ENCODE measurements at places on chromosomes 2 and 18.

DNA sequence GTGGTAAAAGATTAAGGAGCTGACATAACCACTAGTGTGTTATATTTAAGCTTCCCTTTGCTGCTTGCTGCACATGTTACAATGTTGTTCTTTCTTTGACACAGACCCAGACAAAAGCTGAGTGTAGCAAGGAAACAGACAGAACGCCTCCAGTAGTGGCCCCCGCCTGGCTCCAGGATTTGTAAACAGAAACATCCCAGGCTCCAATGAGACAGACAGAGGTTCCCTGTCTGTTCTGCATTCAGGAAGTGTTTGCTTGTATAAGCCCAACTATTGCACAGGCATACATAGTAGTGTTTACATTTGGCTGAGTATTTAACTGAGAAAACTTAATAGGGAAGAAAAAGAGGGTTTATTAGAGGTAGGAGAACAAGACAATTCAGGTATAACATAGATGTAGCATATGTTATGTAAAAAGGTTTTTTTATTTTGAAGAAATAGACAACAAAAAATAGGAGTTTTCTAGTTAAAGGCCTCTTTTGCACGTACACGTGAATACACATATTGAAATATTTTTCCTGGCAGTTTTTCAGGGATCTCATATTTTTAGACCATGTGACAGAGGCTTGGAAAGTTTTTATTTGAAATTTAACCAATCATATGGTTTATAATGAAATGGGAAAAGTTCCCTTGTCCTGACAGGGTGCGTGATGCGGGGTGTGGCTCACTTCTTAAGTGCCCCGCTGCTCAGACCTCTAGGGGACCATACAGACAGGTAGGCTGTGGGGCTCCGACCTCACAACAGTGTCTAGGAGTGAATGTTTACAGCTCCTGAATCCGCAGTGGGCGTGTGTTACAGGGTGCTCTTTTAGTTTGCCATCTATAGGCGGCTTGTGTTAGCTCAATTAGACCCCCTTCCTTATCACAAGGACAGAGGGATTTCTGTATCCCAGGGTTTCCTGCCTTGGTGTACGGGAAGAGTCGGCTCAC is 118.4 kb downstream of the BMPR2 start:
- DNase-seq, result no peak

DNA sequence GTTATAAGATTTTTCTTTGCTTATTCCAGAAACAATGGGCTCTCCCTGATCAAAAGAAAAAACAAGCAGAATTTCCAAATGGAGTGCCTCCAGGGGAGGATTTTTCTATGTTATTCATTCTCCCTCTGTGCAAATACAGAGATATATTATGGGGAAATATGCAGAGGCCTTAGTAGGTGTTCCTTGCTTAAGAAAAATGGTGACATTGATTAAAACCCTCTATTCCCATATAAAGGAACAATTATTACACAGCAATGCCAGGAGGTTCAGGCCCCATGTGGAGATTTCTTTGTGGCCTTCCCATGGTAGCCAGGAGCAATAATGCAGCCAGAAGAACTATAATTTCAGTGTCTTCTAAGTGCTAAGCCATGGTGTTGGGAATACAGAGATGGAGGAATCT is 255.9 kb upstream of the CXCR4 start:
- no peak for DNase-seq

DNA sequence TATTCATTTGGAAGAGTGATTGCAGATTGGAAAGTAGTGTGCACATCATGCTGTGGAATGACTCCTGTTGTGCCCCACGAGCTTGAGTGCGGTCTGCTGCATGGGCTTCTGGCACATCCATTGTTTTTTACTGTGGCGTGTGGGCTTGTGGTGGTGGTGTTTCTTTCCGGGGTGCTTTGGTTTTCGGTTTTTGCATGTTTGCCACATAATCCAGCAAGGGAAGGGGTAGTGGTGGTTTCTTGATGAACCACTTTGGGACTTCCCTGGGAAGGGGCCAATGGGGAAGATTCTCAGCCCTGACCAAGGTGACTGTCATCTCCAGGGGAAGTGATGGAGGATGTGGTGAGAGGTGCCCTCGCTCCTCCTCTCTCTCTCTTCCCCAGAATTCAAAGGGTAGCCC is 57.0 kb downstream of the COA5 start:
- no peak for DNase-seq

DNA sequence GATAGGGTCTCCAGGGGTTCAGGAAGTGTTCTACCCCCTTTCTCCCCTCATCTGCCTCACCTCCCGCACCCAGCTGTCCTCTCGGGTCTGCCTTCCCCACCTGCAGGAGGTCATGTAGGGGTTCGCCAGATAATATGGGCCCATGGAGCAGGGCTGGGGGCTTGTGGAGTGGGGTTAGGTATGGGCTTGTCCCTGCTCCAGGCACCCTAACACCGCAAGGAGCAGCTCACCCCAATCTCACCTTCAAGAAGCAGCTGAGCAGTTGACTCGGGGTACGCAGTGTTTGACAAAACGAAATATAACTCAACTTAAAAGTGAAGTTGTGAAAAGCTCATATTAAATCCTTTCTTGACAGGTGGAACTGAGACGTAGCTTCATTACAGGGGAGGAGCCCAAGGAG is 99.6 kb downstream of the CTIF start:
- no peak for DNase-seq

DNA sequence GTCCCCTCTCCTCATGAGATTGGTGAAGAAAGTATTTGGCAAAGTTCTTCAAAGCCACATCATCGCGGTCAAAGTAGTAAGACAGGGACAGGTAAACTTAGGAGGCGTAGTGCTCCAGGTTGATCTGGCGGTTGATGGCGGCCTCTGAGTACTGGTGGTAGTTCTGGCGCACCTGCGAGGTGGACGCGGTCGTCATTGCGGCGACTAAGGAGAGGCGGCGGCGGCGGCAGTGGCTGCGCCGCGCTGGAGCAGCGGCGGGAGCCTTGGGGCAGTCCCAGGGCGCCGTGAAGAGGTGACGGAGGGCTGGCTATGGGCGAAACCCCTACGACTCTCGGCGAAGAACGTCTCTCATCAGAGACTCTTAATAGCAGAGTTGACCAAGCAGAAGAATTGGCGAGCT is 107.2 kb upstream of the UBE2E3 start:
- DNase-seq, result no peak

GRCh38 chr2:199739413-199740110 is 111.4 kb downstream of the FTCDNL1 start:
- DNase-seq, result peak; percentile 87

- no peak for DNase-seq
Measured at GRCh38 chr18:52313213-52313612, 26.8 kb upstream of the DCC start.

GRCh38 chr2:211367293-211367692 is 810.9 kb downstream of the CPS1 start:
- DNase-seq, result no peak

GRCh38 chr18:59271606-59272220 is 1.5 kb downstream of the RAX start:
- no peak for DNase-seq

- DNase-seq, result no peak
Measured at GRCh38 chr2:230668184-230668938, 44.3 kb upstream of the CAB39 start.

DNA sequence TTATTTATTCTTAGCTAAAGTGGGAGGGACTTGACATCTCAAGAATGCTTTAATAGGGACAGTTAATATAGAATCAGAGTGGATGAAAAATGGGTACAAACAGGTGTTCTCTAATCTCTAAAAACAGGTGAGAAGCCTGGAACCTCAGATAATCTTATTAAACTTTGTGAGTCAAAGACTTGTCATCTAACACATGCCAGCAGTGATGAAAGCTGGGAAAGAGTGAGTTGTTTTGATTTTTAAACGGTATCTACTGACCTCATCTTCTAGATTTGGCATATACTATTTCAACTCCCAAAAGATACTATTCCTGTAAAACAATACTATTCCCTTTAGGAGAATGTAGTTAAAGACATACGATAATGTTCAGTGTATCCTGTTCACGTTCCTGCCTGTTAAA is 103.4 kb downstream of the CCDC141 start:
- no peak for DNase-seq

GRCh38 chr2:41622301-41622700 is 425.5 kb upstream of the PKDCC start:
- no peak for DNase-seq

DNA sequence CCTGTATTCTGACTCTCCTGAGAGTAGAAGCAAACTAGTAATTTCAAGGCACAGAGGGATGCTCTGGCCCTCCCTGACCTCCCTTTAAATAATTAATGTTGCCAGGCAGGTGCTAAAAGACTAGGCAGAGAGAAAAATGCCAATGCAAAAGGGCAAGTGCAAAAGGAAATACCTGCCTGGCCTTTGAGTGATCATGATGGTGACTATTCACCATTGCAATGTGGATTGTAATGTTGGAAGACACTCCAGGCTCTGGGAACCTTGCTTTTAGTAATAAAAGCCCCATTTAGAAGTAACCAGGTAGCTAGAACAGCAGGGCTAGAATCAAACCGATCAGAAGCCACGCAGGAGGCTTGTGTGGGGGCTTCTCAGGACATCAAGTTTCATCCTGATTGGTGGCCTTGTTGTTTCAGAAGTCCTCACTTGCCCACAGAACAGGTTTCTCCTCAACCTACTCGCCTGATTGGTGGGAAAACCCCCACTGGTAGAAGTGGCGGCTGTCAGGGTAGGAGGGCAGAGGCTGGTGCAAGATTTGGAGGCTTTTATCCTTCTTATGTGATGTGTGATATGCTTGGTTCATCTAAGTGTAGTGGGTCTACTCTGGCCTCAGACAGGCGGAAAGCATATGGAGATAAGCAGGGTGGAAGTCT is 16.0 kb upstream of the CHRNA1 start:
- DNase-seq, result no peak

GRCh38 chr2:70979180-70979488 is 704 bp downstream of the ANKRD53 start:
- DNase-seq, result no peak

GRCh38 chr18:79404567-79404910 is 8.8 kb downstream of the NFATC1 start:
- no peak for DNase-seq

GRCh38 chr18:58803978-58804377 is 60.7 kb upstream of the ZNF532 start:
- DNase-seq, result no peak

GRCh38 chr18:42838546-42839145 is 276.8 kb downstream of the RIT2 start:
- DNase-seq, result no peak

DNA sequence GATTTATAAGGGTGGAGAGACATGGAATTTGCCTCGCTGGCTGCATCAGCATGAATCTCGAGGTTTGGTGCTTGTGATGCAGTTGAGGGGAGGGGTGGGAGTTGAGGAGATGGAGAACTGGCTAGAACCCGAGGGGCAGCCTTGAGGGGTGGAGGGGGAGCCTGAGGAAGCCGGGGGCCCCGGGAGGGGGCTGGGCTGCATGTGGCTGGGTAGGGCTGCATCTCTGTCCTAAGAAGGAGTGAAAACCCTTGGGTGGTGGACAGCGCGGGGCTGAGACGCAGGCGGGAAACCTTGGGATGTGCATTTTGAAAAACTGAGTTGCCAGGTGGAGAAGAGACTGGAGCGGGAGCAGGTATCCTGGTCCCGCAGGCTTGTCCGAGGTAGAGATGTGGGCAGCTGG is 64.2 kb downstream of the SNTG2 start:
- DNase-seq, result no peak

- no peak for DNase-seq
Measured at GRCh38 chr18:48875942-48876511, 74.7 kb downstream of the SMAD7 start.

- DNase-seq, result no peak
Measured at GRCh38 chr2:202014318-202014717, 19.3 kb upstream of the FZD7 start.

GRCh38 chr2:10915236-10915635 is 3.5 kb downstream of the KCNF1 start:
- no peak for DNase-seq

- DNase-seq, result no peak
Measured at GRCh38 chr18:78092901-78093300, 843.3 kb downstream of the GALR1 start.

DNA sequence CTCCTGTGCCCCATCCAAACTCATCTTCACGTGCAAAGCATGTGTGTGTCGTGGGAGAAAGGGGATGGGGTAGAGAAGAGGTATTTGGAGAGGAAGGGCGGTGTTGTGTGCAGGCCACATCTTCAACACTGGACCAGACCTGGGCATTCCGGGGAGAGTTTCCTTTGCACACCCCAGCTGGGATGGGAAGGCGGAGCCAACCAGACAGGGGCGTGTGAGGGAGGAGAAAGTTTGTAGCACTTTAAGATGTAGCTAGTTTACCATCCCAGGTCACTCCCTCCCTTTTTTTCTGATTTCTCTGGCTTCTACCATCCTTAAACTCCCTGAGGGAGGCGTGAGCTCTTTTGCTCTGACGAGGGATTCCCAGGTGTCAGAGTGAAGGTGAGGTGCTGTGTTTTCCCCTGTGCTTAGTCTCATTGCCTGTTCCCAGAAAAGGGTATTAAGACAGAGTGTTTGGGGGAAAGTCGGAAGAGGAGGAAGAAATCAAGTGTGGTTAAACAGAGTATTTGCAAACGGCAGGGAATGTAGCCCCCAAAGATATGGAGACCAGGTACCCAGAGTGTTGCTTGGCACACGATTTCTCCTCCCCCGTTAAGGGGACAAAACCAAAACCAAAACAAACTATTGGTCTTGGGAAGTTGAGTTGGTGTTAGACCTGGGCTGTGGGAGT is 1.6 kb downstream of the SETBP1 start:
- peak; percentile 33 for DNase-seq

GRCh38 chr18:37124516-37124915 is 295.6 kb downstream of the KIAA1328 start:
- no peak for DNase-seq

- DNase-seq, result no peak
Measured at GRCh38 chr2:1802469-1803216, 58.3 kb upstream of the PXDN start.

DNA sequence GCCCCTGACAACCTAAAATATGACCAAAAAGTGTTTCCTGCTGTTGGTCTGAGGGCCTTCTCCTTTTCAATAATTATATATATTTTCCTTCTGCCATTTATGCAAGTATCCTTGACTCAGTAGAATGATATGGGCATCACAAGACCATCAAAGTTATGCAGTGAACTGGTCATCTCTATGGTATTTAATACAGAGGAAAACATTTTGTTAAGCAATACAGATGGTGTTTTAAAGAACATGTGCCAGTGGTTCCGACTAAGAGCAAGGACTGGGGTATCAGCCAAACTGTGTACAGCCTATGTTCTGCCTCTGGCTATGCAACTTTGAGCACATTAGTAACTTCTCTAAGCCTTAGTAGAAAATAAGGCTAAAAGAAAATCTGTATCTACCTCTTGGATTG is 179.0 kb downstream of the TRABD2A start:
- no peak for DNase-seq

- no peak for DNase-seq
Measured at GRCh38 chr2:38394041-38394440, 17.0 kb upstream of the ATL2 start.

GRCh38 chr2:237408335-237409000 is 5.5 kb downstream of the COL6A3 start:
- no peak for DNase-seq

DNA sequence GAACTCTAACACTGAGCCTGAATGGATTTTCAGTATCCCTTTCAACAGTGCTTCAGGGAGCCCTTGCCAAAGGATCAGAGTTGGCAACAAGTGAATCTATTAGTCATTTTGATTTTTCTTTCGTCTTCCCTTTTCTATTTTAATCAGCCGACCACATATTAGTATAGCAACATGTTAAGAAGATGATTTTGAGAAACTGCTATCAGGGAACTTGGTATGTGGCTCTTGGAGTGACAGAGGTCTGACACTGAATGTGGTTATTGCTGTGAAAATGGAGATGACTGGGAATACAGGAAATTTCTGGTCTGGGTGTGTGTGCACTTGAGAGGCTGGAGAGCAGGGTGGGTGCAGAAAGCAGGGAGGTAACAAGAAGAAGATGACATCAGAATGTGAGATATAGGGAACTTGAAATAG is 28.7 kb upstream of the IL1RL1 start:
- no peak for DNase-seq

- peak; percentile 6 for DNase-seq
Measured at GRCh38 chr2:219596954-219597551, 604 bp upstream of the STK11IP start.
